ENCODE measurements at places on chromosomes 3 and 15.

DNA sequence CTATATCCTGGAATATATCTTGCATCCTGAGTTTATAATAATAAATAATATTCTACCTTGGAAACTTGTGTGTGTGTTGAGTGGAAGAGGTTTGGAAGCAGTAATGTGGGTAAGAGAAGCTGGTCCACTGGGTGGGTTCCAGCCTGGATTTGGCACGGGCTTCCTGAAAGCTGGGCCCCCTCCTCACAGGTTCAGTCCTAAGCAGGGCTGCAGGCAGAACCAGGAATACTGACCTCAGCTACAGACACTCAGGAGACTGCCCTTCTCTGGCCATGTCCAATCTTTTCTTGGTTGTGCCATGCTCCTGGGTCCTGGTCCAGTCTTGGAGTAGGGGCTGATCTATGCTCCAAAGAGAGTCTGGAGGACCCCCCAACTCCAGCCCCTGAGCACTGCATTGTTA lies 4.5 kb downstream of the MYD88 start:
- no peak for DNase-seq

- no peak for DNase-seq
Measured at GRCh38 chr3:121809249-121809648, 25.6 kb downstream of the IQCB1 start.

GRCh38 chr15:96058103-96058851 lies 272.2 kb upstream of the NR2F2 start:
- no peak for DNase-seq

DNA sequence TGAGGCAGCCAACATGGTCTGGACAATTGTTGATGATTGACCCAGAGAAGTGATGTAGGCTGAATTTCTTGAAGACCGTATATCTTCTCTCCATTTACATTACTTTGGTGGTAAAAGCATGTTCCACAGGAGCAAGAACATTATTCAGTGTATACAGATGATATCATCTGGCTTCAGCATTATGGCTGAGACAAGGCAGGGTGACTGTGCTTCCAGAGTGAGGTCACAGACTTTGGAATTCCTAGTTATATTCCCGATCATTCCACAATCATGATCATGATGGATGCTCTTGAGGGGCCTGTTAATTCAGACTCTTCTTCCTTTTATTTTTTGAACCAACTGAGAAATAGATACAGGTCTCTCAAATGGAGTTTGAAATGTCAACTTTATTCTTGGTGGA lies 19.0 kb downstream of the PLS1 start:
- DNase-seq, result no peak

- no peak for DNase-seq
Measured at GRCh38 chr3:8237893-8238292, 263.7 kb upstream of the LMCD1 start.

- no peak for DNase-seq
Measured at GRCh38 chr3:130323503-130323902, 22.0 kb upstream of the COL6A5 start.

- no peak for DNase-seq
Measured at GRCh38 chr3:196994056-196994455, 25.4 kb upstream of the PIGZ start.

- DNase-seq, result no peak
Measured at GRCh38 chr3:143812481-143812880, 35.8 kb downstream of the SLC9A9 start.
